ENCODE measurements at places on chromosomes 2 and 18.

GRCh38 chr2:22596306-22596705 lies 788.7 kb upstream of the KLHL29 start:
- DNase-seq, result no peak

DNA sequence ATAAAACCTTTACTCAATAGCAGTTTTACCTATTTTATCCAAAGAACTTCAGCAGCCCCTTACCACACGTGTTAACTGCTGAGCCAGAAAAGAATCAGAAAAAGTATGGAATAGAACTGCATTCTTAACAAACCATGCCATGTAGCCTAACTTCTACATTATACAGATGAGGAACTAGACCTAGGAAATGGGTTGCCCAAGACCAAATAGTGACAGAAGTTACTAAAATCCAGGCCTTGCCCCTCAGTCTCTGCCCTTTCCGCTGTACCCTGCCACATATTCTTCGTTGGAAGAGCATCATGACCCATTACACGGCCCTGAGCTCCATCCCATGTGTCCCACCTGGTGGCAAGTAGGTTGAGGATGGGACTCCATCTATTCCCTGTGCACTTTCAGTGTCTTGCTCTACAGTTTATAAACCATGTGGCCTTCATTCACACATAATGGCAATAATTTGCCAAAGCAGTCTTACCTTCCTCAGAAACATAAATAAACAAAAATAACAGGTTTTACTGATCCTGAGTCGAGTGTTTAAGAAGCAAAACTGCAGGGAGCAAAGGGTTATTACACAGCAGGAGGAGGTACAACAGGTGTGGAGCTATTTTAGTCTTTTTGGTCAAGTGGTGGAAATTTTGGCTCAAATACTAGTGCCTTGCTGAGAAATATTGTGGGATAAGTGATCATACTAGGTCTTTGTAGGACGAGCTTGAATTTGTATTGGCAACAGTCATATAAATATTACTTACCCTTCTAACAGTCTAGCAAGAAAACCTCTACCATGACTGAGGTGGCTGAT lies 46.5 kb downstream of the HNRNPLL start:
- DNase-seq, result no peak

DNA sequence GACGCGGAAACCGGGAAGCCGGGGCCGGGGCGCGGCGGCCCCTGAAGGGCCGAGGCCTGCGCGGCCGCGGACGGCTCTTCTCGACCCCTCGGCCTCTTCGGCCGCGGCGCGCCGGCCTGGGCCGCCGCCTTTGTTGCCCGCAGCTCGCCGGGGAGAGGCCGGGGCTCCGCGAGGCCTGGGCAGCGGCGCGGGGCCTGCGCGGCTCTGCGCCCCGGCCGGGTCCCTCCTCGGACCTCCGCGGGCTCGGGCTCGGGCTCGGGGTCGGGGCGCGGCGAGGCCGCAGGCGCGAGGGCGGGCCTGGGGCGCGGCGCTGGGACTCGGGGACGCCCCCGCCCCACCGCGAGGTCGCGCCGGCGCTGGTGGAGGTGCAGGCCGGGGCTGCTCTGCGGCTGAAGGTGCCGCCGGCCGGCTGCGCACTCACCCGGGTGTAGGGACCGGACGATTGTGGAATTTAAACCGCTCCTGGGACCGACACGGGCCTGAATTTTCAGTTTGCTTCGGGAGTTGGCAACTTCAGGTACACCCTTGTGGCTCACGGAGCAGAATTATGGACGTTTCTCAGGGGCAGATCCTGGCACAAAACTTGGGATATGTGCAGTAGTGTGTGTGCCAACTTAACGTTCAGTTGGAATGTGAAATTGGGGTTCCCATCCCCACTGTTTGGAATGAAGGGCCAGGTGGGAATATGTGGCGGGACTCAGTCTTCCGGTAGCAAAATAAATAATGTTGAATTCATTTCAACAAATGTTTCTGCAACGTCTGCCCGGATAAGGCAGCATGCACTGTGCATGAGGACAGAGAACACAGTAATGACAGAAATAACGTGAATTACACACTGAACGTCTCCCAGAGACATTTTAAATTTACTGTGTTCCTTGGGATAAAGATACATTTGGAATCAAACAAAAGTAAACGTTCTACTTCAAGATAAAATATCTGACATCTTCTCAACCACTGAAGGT lies 787 bp downstream of the SOCS6 start:
- DNase-seq, result no peak

DNA sequence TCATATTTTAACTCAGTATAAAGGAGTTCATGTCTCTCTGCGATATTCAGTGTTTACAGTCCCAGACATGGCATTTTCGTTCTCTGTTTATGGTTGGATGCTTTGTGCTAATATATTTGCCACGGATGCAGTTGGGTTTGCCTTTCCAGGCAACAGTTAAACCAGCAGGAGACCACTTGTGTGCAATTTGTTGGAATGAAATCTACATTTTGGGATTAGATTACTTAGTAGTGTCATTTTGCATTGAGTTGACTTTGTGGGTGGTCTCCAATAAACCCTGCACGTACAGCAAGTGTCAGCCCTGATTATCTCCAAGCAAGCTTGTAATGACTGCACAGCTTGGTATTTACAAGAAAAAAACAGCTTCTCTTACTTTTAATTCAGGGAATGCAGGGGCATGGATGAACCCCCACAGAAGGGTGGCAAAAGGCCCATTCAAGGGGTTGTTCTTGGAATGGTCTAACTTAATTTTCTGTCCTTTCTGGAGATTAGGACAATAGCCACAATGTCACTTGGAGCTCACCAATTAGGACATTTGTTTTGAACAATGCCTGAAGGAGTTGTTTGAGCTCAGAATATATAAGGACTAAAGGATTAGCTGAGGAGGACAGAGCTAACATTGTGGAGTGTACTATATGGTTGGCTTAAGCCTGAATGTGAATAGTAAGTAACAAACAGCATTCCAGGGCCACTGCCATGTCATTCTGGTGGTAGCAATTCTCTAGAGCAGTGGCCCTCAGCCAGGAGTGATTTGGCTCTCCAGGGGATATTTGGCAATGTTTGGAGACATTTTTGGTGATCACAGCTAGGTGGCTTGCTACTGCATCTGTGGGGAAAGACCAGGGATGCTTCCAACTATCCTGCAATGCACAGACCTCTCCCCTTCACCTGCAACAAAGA lies 121.5 kb downstream of the SLC4A3 start:
- DNase-seq, result no peak

DNA sequence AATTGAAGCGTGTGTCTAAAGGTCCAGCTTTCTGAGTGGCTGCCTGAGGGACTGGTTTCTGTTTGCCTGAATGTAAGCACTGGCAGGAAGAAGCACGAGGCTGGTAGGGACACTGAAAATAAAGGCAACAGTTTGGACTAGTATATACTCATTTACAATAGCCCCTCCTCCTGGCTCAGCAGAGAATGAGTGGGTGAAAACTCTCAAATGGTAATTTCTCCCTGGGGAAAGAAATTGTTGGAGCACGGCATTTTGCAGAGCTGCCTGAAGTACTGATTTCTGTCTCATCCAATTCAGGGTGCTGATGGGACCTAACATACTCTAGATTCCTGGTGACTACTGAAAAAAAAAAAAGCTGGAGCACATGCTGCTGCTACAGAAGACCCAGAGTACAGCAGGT lies 17.3 kb upstream of the SPP2 start:
- DNase-seq, result no peak

- no peak for DNase-seq
Measured at GRCh38 chr18:21903709-21904108, 163.1 kb downstream of the MIB1 start.

DNA sequence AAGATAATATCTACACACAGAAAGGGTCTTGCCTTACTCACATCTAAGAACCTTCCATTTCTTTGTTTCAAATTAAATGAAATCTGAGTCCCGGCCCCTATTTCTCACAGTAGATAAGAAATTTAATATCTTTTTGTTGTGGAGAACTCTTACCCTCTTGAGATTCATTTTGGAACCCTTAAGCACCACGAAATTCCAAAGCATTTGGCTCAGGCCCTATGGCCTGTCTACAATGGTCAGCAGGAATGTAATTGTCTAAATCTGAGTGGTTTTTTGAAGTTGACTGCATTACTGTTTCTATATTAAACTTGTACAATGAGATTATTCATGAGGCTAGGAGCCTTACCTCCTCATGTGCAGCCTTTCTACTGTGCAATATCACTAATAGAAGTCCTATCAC lies 723.3 kb downstream of the TSN start:
- DNase-seq, result no peak

DNA sequence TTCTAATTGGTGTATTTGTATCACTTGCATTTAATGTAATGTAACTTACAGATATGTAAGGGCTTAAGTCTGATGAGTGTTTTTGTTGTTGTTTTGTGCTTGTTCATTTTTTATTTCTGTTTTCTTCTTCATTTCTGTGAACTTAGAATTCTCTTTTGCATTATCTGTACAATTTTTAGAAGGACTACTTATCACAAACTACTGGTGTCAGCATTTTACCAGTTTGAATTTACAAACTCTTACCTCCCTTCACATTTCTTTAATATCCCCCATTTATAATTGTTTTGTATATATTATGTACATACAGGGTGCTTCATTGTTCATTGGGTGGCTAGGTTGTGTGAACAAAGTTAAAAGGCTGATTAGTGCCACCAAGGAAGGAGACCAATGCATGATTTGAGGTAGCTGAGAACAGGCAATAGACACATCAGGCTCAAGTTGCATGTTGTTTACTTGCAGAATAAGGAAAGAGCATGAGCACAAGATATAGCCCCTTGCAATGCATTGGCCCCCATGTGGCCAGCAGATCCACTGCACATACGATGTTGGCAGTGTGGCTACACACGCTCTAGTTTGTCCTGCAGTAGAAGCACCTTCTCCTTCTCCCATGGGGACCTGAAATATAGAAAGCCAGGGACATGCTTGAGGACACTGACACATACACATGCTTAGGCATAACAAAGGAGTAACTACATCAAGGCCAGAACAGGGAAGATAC lies 198.2 kb downstream of the CD8B2 start:
- DNase-seq, result no peak

DNA sequence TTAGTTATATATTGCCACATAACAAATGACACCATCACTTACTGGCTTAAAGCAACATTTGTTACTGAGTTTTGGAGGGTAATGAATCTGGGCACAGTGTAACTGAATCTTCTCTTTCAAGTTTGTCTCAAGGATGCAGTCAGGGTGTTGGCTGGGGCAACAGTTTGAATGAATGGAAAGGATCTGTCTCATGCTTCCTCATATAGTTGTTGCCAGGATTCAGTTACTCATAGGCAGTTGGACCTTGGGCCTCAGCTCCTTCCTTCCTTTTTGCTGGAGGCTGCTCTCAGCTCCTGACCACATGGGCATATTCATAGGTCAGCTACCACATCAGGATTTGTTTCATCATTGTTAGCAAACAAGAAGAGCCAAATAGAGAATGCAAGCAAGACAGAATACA lies 466.1 kb upstream of the MC4R start:
- DNase-seq, result no peak

DNA sequence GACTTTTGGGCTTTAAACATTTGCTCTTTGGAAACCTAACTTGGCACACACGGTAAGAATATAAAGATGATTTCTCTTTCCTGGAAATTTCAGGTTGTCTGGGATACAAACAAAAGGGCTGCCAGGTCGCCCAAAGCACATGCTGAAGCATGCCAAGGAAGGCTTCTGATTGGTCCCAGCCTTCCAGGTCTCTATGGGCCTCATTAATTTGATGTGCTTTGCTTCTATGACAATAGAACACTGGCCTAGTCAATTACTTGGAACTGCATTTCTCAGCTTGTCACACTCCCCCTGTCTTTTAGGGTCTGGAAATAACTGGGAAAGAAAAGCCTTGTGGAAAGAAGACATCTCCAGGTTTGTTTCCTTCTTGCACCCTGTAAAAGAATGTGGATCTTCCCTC lies 228.9 kb downstream of the ADCYAP1 start:
- DNase-seq, result no peak

GRCh38 chr2:167293943-167294775 lies 405.9 kb downstream of the XIRP2 start:
- no peak for DNase-seq

DNA sequence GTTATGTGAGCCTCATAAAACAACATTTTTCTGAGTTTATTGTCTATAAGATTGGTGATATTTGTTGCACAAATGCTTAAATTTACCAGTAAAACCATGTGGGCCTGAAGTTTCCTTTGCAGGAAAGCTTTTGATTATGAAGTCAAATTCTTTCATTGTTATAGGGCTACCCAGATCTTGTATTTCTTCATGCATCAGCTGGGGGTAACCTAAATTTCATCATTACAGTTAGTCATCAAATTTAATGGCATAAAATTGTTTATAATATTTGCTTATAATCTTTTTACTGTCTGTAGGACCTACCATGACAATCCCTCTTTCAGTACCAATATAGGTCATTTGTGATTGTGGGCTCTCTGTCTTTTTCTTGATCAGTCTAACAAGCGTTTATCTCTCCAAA lies 47.8 kb downstream of the SMAD2 start:
- no peak for DNase-seq

DNA sequence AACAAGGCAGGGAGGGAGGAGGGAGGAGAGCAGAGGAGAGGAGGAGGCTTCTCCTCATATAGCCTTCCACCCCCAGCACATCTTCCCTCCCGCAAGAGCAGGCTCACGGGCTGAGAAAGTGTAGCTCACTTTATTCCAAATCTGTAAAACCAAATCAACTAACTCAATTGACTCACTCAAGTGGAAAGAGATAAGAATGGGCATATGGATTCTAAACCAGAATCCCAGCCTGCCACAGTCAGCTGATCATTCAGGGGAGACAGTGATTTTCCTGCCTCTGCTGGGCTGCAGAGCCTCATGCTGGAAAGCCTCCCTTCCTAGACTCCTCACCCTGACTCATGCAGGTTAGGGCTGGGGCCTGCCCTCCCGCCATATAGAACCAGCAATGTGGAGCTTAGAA lies 4.2 kb upstream of the TWSG1 start:
- no peak for DNase-seq

GRCh38 chr2:240322231-240322955 lies 113.1 kb upstream of the GPC1 start:
- no peak for DNase-seq

DNA sequence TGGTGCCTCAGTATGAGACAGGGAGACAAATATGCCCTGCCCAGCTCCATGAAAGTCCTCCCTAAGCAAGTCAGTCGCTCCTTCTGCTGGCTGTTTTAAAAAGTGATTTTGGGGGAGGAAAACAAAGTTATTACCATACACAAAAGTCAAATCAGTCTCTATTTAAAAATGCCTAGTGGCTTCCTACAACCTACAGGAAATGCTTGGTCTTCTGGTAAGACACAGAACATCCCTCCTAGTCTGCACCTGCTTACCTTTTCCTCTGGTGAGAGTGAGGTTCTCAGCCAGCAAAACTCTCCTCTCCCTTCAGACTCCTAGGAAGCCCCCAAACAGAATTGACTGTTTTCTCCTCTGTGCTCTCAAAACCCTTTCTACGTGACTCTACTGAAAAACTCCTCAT lies 13.5 kb downstream of the CMPK2 start:
- DNase-seq, result no peak

DNA sequence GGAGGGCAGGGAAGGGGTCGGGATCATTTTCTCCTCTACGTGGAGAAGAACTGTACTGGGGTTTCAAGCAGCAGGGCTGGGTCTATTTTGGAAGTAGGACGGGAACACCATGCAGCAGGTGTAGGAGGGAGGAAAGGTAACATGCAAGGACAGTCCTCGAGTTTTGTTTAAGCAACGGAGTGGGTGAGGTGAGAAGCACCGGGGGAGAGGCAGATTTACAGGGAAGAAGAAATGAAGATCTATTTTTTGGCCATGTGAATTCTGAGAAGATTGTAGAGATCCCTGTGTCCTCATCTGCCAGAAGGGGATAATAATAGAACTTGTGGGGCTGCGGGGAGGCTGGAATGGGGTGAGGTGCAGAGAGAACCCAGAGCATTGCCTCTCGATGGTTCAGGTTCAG lies 85.6 kb downstream of the INPP5D start:
- no peak for DNase-seq

Measured in amniotic stem cell (primary cell).